ENCODE measurements at places on chromosomes 5 and 9.

DNA sequence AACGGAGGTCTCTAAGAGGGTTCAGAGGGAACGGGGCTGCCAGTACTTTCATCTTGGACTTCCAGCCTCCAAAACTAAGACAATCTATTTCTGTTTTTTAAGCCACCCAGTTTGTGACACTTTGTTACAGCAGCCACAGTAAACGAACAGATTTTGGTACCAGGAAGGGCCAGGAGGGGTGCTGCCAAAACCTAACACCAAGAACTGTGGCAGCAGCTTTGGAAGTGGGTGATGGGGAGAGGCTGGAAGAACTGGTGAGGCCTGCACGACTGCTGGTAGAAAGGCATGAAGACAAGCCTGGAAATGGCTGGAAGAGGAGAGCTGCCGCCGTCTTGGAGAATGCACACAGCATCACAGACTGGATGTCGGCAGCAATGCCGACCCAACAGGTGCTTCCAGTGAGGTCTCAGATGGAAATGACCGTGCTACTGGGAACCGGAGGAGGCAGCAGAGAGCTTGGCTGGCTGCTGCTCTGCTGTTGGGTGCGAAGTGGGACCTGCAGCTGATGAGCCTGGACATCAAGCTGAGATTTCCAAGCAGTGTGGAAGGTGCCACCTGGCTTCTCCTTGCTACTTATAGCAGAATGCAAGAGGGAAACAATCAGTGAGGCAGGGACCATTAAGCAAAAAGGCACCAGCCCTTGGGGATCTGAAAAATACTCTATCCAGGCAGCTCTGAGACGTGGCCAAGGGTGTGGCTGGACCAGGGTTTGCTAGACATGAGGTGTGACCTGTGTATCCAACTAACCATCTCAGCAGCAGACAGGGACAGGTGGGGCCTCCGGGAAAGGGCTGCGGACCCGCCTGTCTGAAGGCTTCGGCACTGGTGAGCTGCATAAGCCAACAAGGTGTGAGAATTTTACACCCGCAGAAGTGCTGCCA, 4.7 kb upstream of the TMEM210 start:
- DNase-seq = no peak

DNA sequence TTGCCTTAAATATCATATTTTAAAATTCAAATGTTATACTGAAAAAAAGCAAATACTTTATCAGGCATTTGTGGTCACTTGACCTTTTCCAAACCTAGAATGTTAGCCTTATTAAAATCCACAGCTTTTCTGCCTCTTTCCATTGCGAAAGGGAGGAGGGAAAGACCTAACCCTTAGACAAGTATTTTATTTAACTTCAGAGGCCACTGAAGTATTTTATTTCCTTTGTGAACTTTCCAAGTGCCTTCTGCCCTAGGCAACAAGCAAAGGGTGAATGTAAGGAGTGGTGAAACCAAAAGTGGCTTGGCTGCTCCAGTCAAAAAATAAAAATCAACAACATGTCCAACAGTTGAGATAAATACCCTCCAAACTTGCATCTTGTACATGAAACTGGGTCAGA, 376.1 kb downstream of the EFNA5 start:
- no peak for DNase-seq

GRCh38 chr5:153480401-153480800, 10.1 kb upstream of the GRIA1 start:
- DNase-seq = no peak

DNA sequence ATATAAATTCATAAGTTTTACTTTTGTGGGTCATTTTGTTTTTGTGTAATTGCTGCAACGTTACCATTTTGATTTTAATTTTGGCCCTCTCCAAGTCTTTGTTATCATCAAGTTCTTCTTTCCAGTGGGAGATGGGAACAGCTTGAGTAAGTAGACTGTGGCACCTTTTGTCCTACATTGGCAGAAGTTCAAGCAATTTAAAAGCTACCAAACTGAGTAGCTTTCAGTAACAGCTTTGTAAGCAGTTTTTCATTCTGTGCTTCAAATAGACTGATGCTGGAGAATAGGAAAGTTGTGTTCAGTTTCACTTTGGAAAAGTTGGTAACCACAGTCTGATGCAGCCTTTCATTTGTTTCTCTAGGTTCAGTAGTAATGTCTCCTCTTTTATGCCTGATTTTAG, 47.8 kb upstream of the TMED7 start:
- DNase-seq = no peak

GRCh38 chr9:16243798-16244197, 626.7 kb downstream of the BNC2 start:
- no peak for DNase-seq

DNA sequence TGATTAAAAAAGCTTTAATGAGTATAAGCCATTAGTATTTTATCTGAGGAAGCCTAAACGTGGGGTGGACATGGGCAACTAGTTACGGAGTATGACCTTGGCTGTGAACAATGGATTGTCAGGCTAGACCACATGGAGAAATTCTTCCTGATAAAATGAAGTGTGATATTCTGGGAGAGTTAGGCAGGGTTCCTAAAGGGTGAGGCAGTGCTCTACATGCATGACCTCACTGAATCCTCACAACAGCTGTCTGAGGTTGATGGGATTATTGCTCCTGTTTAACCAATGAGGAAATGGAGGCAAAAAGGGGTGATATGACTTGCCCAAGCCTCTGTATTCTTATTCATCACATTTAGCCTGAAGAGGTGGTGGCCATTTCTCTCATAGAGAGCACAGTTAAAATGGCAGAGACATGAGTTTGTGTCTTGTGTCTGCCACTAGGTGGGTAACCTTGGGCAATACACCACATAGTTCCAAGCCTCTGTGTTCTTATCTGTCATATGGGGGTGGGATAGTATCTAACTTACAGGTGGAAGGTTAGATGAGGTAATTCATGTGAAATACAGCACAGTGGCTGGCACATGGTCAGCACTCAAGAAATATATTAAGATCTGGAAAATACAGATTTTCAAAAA, 96.1 kb upstream of the NR3C1 start:
- no peak for DNase-seq

GRCh38 chr5:9815051-9815450, 184.9 kb upstream of the TAS2R1 start:
- DNase-seq = no peak

- no peak for DNase-seq
Measured at GRCh38 chr5:51829691-51830090, 446.4 kb downstream of the ISL1 start.

DNA sequence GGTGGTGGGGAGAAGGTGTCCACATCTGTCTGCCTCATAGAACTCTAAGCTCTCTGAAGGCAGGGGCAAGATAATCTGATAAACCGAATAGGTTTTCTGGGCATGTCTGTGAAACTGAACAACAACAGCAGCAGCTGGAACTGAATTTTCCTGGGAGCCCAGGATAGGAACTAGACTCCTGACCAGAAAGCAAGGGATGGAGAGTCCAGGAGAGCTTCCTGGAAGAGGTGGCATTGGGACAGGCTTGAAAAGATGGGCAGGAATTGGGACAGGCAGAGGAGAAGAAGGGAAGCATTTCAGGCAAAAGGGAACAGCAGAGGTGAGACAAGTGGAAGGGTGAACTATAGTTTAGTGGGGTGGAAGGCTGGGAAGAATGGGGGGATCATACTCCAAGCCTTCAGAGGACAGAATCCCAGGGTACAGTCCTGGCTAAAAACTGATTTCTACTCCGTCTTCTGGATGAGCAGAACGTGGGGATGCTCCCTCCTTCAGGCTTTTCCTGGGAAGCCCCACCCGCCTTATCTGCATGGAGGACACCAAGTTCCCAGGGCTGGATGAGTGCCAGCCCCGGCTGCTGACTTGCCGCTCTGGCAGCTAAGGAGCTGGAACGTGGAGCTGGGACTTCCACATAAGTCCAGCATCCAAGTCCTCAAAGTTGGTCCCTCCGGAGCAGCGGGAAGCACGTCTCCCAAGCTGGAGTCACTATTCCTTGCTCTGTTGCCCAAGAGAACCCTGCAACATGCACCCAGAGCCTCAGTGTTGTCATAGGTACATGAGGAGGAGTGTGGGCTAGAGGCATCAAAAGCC, 13.9 kb upstream of the KIF12 start:
- no peak for DNase-seq

- no peak for DNase-seq
Measured at GRCh38 chr5:128328446-128328845, 209.6 kb downstream of the FBN2 start.

DNA sequence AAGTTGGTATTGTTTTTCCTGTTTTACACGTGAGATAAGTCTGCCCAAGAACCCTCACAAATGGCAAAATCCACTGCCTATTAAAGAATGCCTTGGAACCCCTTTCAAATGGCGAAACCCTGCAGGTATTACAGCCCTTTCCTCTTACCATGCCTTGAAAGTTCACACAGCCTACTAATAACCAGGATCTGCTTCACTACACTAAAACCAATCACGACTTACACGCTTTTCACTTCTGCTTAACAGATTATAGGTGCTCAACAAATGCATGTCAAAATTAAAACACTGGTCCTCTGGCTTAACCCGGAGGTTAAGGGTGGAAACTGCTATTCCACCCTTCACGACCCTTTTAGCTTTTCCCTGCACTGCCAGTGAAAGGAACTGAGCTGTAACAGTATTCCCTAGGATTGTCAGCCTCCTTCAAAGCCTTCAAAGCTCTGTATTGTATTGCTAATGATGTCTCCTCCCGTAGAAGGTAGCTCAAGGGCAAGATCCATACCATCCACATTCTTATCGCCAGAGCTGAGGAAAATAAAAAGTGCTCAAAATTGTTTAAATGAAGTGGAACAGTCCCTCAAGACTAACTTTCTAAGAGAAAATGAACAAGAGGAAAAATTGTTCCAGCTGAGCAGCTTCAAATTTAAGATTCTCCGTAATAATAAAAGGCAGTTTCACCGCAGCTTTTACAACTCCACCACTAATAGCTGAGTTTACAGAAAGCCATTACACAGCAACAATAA, 997 bp downstream of the AUH start:
- DNase-seq = no peak

DNA sequence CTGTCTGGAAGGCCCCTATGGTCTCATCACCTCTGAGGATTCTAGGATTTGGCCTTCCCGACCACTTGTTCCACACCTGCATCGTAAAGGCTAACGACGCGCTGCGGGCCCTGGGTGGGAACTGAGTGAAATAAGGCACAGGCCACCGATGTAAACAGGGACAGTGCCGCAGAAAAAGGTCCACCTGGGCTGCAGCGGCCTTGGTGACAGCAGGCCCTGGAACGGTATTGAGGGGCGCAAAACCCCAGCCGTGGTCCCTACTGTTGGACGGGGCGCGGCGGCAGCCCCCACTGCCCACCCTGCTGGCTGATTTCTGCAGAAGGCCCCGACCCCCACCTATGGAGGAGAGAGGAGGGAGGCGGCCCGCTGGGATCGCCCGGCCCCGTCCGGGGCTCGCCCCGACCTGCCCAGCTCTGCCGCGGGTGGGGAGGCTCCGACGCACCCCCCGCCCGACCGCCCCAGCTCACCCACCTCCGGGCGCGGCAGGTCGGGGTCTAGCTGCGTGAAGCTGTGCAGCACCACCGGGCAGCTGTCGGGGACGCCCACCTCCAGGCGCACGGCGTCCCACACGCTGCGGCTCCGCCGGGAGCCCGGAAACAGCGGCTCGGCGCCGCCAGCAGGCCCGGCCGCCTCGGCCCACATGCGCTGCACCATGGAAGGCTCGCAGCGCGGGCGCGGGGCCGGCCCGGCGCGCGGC, 391 bp downstream of the RALGDS start:
- DNase-seq = peak; percentile 45

GRCh38 chr5:13909271-13909670, 35.2 kb downstream of the DNAH5 start:
- no peak for DNase-seq

- no peak for DNase-seq
Measured at GRCh38 chr5:68046445-68046844, 169.1 kb upstream of the PIK3R1 start.

- no peak for DNase-seq
Measured at GRCh38 chr5:140468188-140468587, 66.6 kb downstream of the ANKHD1 start.

DNA sequence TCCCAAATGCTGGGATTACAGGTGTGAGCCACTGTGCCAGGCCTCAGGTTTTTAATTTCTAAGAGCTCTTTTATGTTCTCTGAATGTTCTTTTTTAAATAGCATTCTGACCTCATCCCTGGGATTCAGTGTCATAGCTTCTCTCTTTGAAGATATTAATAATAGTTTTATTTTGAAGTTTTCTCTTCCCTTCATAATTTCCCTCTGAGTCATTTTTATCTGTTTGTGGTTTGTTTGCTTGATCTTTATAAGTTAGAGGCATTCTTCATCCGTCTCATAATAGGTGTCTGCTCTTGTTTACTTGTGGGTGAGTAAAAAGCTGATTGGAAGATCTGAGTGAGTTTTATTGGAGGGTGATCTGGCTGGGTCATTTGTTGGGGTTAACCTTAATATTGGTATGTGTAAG, 12.5 kb upstream of the MAMDC2 start:
- DNase-seq = no peak

DNA sequence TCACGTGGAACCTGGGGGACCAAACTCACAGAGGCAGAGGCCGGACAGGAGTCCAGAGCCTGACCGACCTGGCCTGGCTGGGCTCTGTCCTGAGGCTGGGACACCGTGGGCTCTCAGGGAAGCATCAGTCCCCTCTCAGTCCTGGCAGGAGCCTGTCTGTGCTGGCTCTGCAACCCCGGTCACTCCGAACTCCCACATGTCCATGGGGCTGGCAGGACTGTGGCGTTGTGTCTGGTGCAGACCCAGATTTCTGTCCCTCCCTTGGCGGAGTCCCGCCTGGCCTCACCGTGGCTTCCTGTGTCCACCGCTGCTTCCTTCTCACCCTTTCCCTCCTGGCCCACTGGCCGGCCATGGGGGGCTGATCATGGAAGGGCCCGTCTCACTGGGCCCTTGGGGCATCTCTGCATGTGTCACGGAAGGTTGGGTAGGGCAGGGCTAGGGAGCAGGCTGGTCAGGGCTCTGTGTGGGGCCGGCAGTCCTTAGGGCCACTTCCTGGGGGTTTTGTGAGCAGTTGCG, 68.8 kb downstream of the RXRA start:
- DNase-seq = no peak

- DNase-seq = no peak
Measured at GRCh38 chr5:154863291-154864080, 5.1 kb downstream of the CNOT8 start.

DNA sequence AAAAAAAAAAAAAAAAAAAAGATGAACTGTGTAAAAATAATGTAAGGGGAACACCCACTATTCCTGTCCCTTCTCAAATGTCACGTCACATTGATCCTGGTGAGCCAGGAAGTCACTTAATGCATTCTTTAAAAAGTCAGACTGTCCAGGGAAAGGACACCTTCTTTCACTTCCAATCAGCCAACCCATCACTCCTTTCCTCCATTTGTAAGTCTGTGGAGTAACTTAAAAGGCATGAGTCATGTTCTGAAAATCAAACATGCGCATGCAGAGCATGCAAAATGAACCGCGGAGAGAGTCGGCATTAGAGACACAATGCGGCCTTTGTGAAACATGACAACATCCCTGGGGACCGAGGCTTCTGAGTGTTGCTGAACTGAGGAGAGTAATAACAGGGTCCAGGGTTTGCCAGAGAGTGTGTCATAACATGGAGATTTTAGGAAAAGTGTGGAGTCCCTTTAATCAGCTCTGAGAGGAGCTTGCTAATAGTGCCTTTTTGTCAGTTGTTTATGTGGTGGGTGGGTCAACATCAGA, 77.6 kb upstream of the SEMA6A start:
- DNase-seq = no peak
